Naive B cell (primary cell): ENCODE measurements at places on chromosomes 11 and 22. TPM values are rescaled to one million over a fixed set of nuclear protein-coding genes. Genes with fewer than 3 reads are reported as not detected.
A peak's percentile ranks its signal among the peaks of the same experiment; 100 is the strongest.

DNA sequence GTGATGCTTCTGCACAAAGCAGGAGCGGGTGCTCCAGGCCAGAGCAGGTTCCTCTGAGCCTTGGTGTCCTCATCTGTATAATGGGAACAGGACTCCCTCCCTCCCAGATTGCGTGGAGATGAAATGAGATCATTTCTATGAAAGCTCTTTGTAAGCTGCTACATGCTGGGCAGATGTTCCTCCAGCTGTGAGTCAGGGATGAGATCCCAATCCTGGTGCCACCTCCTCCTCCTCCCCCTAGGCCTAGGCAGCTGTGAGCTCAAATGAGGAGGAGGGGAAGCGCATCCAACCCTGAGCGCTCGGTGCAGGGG, 7.0 kb upstream of the CABP2 start:
- DNase-seq: no peak
- no peak overlapping the region for H3K4me3 ChIP-seq
- H3K4me1 ChIP-seq: no peaks in the 10 kb centered on the region
- peaks cover 18% of the 10 kb centered on the region for H3K36me3 ChIP-seq
- H3K27me3 ChIP-seq: peaks cover 6% of the 10 kb centered on the region

- H3K36me3 ChIP-seq: no peaks in the 10 kb centered on the region
- peaks cover 9% of the 10 kb centered on the region for H3K27me3 ChIP-seq
- no peak overlapping the region for H3K27ac ChIP-seq
- no peak overlapping the region for H3K4me3 ChIP-seq
- H3K4me1 ChIP-seq: peaks cover 18% of the 10 kb centered on the region
Observed at GRCh38 chr11:114263513-114264170, 32.6 kb upstream of the NNMT start.

DNA sequence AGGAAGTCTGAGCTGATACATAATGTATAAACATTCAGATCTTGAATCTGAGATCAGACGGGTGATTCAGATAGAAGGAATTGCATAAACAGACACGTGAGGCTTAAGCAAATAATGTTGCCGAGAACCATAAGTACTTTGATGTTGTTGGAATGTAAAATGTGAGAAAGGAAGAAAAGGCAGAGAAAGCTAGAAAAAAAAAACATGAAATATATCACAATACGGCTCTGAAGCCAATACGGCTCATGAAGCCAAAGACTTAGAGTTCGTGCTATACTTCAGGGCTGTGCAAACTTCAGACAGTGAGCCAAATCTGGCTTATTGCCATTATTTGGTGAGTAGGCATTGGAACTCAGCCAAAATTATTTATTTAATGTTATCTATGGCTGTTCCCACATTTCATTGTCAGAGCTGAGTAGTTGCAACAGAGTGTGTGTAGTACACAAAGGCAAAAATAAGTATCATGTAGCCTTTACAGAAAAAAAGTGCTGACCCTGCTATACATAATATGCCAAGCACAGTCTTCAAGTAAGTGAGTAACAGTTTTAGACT, 673.3 kb downstream of the CNTN5 start:
- H3K36me3 ChIP-seq: no peaks in the 10 kb centered on the region
- H3K4me3 ChIP-seq: no peak overlapping the region
- H3K27ac ChIP-seq: no peak overlapping the region
- DNase-seq: no peak

GRCh38 chr11:1381793-1382425, 7.8 kb upstream of the BRSK2 start:
- peaks cover 22% of the 10 kb centered on the region for H3K4me1 ChIP-seq
- peak overlapping the region; percentile 52 for H3K4me3 ChIP-seq
- peaks cover 17% of the 10 kb centered on the region for H3K27me3 ChIP-seq
- peak overlapping the region; percentile 97 for H3K27ac ChIP-seq
- DNase-seq: no peak
- H3K36me3 ChIP-seq: no peaks in the 10 kb centered on the region

DNA sequence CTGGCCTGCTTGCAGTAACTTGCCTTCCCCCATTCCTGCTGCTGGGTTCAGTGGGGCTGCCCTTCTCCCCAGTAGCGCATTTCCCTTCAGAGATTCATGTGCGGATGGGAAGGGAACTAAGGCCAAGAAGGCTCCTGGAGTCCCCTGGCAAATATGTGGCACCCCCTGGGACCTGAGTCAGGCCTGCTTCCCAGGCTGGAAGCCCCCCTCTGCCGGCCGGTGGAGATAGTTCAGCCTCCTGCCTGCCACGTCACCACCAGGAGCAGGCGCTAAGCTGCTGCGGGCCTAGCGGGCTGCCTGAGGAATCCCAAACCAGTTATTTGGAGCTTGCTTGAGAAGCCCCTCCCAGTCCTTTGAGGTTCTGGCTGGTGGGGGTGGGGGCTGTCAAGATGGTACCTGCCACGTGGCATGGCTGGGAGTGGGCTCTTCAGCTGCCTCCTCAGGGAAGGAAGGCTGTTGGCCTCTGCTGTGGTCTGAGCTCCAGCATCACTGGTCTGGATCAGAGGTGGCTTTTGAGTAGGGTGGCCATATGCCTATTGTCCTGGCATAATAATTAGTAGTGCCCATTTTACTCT, 2.0 kb downstream of the SERPINH1 start:
- H3K27me3 ChIP-seq: no peaks in the 10 kb centered on the region
- H3K4me1 ChIP-seq: peaks cover 25% of the 10 kb centered on the region

- no peak for DNase-seq
- no peaks in the 10 kb centered on the region for H3K27me3 ChIP-seq
- H3K4me3 ChIP-seq: no peak overlapping the region
- H3K36me3 ChIP-seq: no peaks in the 10 kb centered on the region
- H3K4me1 ChIP-seq: no peaks in the 10 kb centered on the region
Observed at GRCh38 chr11:91248199-91248807, 976.3 kb upstream of the FAT3 start.

DNA sequence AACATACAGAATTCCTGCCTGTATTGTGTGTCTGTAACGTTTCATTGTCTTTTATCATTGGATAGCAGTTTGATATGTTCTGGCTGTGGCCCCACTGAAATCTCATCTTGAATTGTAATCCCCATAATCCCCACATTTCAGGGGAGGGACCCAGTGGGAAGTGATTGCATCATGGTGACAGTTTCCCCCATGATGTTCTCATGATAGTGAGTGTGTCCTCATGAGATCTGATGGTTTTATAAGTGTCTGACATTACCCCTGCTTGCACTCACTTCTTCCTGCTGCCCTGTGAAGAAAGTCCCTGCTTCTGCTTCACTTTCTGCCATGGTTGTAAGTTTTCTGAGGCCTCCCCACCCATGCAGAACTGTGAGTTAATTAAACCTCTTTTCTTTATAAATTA, 19.6 kb upstream of the MTMR2 start:
- H3K27me3 ChIP-seq: no peaks in the 10 kb centered on the region
- no peak overlapping the region for H3K27ac ChIP-seq
- peaks cover 28% of the 10 kb centered on the region for H3K36me3 ChIP-seq
- no peak overlapping the region for H3K4me3 ChIP-seq

DNA sequence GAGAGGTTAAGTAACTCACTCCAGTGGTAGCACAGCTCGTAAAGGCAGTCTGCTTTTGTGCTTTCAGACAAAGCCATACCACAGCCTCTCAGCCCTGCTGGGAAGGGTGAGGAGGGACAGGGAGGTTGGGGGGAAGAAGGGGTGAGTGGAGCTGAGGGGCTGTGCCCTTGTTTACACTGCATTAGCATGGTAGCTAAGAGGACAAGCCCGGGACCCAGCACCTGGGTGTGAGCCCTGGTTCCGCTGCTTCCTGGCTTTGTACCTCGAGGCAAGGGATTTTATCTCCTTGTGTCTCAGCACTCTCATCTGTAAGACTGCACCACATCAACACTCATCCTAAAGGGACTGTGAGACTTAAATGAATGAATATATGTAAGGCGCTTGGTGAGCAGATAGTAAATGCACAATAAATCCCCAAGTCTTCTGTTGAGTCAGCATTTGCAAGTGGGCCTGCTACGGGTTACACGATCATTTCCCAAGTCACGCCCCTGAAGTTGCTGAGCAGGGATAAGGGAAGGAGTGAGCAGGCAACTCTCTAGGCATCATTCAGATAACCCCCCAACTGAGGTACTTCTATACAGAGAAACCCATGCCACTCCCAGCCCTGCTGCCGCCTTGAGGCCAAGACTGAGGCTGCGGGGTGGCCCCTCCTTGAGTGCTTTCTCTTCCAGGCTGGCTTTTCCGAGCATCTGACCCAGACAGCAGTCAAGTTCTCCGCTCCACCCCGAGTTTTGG, 7.5 kb downstream of the RASD2 start:
- no peak for DNase-seq
- H3K4me1 ChIP-seq: peaks cover 6% of the 10 kb centered on the region
- no peak overlapping the region for H3K27ac ChIP-seq
- peaks cover 63% of the 10 kb centered on the region for H3K27me3 ChIP-seq

GRCh38 chr11:92391364-92391763, 166.7 kb downstream of the FAT3 start:
- DNase-seq: no peak
- H3K27ac ChIP-seq: no peak overlapping the region
- H3K4me1 ChIP-seq: no peaks in the 10 kb centered on the region
- no peak overlapping the region for H3K4me3 ChIP-seq

DNA sequence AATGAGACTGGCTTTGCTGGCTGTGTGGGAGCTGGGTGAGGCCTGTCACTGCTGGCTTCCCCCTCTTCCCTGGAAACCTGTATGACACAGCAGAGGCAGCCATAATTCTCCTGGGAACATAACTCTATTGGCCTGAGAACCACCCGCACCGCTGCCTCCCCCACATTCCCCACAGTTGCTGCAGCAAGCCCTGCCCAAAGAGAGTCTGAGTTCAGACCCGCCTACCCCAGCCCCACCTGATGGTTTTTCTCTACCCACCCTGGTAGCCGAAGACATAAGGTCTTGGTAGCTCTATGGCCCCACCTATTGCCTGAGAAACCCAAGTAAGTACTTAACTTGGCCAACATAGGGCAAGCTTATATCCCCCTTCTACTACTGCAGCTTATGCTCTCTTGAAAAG, 174.8 kb downstream of the C11orf91 start:
- H3K4me1 ChIP-seq: no peaks in the 10 kb centered on the region
- peaks cover 23% of the 10 kb centered on the region for H3K27me3 ChIP-seq
- no peak overlapping the region for H3K27ac ChIP-seq
- no peak overlapping the region for H3K4me3 ChIP-seq
- peaks cover 11% of the 10 kb centered on the region for H3K36me3 ChIP-seq

DNA sequence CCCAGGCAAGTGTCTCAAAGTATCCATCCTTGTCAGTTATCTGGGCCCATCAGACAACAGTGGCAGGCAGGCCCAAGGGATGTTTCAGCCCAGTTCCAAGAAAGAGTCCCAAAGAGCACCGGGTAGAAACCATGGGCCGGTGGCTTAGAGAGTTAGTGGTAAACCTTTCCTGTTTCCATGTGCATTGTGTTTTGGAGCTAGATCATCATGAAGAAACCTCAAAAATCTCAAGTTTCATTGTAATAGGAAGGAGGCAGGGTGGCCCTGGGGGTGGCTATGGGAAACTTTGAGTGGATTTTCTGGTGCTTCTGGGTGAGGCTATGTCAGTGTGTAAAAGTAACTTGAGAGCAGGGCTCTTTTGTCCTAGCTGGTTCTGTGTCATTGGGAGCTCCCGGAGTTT, 68.1 kb downstream of the UBASH3B start:
- no peak for DNase-seq
- peak overlapping the region; percentile 29 for H3K27ac ChIP-seq
- H3K36me3 ChIP-seq: no peaks in the 10 kb centered on the region
- H3K4me1 ChIP-seq: peaks cover 67% of the 10 kb centered on the region
- no peak overlapping the region for H3K4me3 ChIP-seq

DNA sequence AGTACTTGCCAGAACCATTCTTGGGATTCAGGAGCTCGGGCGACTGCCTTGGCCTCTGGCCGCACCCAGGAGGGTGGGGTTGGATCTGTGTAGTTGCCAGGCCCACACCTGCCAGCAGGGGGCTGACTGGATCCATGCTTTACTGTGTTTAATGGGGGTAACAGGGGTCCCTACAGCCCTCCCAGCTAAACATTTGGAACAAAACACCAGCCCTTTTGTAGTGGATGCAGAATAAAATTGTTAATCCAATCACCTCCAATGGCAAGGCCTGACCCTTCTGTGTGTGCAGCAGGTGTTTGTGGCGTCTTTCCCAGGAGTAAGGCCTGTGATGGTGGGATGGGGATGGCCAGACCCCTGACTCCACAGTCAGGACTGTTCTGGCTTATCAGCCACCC, 22.5 kb downstream of the SUN2 start:
- peak; percentile 47 for DNase-seq
- H3K27ac ChIP-seq: peak overlapping the region; percentile 97
- peaks cover 25% of the 10 kb centered on the region for H3K36me3 ChIP-seq

- no peak for DNase-seq
- no peaks in the 10 kb centered on the region for H3K4me1 ChIP-seq
- H3K27ac ChIP-seq: no peak overlapping the region
Observed at GRCh38 chr22:18096823-18097222, 13.8 kb upstream of the TUBA8 start.

DNA sequence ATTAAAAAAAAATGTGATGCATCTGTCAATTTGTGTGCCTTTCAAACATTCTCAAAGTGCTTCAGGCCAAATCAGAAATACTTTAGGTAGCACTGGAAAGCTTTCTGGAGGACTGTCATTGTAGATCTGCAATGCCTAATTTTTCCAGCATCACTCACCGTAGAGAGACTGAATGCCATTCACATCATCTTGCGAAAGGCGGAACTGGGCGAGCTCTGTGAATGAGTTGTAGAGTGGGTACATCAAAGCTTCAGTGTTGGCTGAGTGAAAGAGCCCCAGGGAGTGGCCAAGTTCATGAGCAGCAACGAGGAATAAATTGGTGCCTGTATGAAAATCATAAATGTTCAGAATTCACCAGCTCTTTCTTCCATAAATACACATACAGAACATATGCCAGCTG, 4.0 kb downstream of the MMP10 start:
- H3K4me3 ChIP-seq: no peak overlapping the region
- H3K4me1 ChIP-seq: no peaks in the 10 kb centered on the region
- peak overlapping the region; percentile 64 for H3K27ac ChIP-seq
- DNase-seq: no peak
- H3K36me3 ChIP-seq: no peaks in the 10 kb centered on the region

DNA sequence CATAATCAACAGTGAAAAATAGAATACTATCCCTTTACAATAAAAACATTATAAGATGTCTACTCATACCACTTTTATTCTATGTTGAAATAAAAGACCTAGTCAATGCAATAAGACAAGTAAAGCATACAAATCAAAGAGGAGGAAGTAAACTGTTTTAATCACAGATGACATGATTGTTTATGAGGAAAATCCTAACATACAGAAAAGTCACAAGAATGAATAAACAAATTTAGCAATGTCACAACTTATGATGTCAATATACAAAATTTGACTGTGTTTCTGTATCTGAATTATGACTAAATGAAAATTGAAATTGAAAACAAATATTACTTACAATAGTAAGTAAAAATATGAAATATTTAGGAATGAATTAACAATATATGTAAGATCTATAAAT, 221.9 kb upstream of the GRIA4 start:
- no peaks in the 10 kb centered on the region for H3K27me3 ChIP-seq
- DNase-seq: no peak
- H3K27ac ChIP-seq: no peak overlapping the region
- no peak overlapping the region for H3K4me3 ChIP-seq

TTLL8 gene
- polyA plus RNA-seq: not detected

TBX1 gene
- polyA plus RNA-seq: not detected

TRIM49 gene
- polyA plus RNA-seq: not detected

CCDC73 gene
- polyA plus RNA-seq: not detected

GGT1 gene
- polyA plus RNA-seq: not detected
